ENCODE measurements at places on chromosomes 4 and X. TPM values are rescaled to one million over a fixed set of nuclear protein-coding genes. Genes with fewer than 3 reads are reported as not detected.

DNA sequence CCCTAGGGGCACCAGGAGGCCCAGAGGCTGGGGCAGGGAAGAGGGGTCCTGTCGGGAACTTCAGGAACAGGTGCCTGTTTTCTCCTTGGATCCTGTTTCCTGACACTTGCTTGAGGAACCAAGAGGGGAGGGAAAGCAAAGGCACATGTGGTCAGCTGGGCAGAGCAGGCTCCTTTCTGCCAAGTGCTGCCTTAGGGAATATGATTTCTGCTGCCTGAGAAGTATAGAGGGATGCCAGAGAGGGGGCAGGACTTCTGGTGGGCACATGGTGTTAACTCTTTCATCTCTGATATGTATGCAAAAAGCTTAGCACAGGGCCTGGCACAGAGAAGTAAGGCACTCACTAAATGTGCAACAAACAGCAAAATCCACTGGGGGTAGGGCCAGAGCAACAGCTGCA lies 51.2 kb upstream of the PJA1 start:
- no peak for DNase-seq

DNA sequence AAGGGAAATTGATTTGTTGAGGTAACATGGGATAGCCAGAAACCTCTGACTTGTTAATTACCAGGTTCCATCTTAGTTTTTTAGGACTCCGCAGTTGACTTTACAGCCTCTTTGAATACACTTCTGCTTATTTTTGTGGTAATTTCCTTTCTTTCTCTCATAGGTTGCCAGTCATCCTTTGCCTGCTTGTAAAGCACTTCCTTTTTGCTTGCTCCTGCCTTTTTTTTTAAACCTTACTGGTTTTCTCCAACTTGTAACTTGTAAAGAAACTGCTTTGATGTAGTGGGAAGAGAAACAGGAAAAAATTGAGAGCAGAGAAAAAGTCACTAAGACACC lies 2.6 kb downstream of the PGK1 start:
- DNase-seq, result no peak

The SULT1B1 gene
- 1.7 TPM for total RNA-seq

DNA sequence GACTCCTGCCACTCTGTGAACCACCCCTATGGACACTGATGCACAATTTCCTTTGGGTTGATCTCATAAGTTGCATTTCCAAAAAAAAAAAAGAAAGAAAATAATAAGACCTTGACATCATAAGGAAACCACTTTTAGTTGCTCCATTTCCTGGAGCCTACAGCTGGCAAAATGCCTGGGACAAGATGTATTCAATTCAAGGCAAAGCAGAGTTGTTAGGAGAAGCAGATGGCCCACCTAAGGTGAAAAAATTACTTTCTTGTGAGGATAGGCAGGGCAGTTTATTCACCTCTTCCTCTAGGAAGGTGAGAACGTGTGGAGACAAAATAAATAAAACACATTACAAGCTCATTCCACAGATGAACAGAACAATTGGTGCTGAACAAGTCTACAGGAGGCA lies 14.1 kb upstream of the SCRG1 start:
- DNase-seq, result no peak
